ENCODE measurements at places on chromosomes 5 and 9.
A peak's percentile ranks its signal among the peaks of the same experiment; 100 is the strongest.

DNA sequence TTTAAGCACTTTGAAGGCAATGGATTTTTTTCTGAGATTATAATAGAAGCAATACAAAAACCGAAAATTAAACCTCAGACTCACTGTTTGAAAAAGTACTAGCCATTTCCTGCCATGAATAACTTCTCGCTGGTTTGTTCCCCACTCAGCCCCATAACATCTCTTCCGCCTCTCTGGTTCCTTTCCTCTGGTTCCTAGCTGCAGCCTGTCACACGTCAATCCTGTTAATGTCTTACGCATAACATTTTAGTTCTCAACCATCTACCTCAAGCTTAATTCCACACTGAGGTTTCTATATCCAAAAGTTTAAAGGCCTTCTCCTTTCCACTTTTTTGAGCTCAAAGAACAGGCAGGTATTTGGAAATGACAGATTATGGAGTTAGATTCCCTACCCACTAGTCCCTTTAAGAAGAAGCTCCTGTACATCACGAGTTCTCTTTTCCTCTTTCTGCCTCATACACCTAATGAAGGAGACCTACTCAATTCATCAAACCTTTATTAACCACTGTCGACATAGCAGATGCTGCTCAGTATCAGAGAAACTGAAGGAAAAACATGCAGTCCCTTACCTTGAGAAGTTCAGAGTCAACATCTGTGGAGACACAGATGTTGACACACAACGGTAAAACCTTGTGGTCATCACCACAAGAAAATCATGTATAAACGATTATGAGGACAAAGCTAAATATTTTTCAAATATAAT lies 243.0 kb upstream of the PTGER4 start:
- DNase-seq: no peak

DNA sequence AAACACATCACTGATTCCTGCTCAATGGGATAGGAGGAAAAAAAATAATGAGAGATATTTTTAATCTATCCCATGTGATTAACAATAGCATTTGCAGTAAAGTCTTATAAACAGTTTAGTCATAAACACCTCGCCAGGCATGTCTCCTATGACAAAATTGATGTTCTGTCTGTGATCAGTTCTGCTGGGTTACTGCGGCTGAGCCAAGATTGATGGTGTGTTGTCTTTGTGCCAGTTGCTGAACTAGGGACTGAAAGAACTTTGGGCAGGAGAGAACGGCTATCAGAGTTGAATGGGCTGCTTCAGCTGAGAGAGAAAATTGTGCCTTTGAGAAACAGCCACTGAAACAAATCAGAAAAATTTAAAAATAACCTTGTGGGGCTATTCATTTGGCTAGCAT lies 37.3 kb upstream of the MAMDC2 start:
- DNase-seq: no peak

DNA sequence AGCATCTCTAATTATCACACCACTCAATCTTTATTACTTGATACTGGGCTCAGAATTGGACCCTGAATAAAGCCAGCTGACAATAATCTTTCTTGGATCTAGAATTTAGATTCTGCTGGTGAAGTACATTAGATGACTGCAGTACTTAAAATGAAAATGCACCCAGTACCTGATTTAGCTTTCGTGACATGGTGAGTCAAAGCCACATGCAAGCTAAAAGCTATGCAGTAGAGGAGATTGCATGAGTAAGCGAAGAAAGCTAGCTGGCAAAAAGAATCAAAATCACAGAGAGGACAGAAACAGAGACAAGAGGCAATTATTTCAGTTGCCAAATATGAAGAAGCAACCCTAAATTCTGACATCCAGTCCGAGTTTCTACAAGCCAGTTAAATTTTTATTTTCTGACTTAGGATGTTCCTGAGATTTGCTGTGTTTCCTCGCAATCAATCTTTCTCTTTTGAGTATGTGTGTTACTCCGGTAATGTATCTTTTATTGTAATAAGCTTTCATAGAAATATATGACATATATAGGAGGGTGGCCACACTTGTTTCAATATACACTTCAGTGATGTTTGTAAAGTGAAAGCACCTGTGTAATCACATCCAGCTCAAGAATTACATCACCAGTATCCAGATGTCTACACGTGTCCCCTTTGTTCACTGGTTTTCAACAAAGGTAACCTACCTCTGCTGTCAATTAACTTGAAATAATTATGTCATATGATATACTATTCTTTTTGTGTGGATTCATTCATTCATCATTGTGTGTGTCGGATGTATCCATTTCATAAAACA lies 101.7 kb downstream of the CDH18 start:
- peak; percentile 86 for DNase-seq

- peak; percentile 33 for DNase-seq
Measured at GRCh38 chr9:13688990-13689600, 409.6 kb upstream of the MPDZ start.

GRCh38 chr9:113604393-113604792 lies 140.9 kb downstream of the RGS3 start:
- no peak for DNase-seq

GRCh38 chr5:127184851-127185250 lies 105.7 kb upstream of the MEGF10 start:
- DNase-seq: peak; percentile 21

- DNase-seq: no peak
Measured at GRCh38 chr9:106326493-106326892, 536.5 kb upstream of the ZNF462 start.

- DNase-seq: no peak
Measured at GRCh38 chr9:112000743-112001142, 104.1 kb downstream of the UGCG start.

DNA sequence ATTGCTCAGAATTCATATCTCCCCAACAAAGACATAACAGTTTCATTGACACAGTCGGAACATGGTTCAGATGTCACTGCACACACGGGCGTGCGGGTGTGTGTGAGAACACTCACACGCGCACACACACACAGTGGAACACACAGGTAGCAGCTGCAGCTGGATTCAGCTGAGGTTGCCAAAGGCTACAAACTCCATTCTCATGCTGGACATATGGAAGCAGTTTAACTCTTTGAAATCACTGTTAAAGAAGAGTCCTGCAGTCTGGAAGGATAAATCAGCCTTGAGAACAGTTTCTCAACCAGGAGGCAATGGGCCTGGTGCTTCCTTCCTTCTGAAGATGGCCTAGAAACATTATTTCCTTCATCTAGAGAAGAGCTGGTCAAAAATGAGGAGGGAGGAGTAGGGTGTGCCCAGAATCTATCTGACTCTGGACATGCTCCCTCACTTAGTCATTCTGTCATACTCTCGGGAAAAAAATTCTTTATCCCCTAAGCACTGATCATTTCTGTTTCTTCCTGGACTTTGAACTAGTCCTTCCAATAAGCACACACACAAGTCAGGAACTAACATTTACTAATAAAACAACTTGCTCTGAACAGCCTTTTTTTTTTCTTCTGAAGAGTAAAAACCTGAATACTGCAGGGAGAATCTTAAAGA lies 160.6 kb downstream of the ZDHHC21 start:
- DNase-seq: peak; percentile 24

- no peak for DNase-seq
Measured at GRCh38 chr5:51347704-51348103, 35.5 kb upstream of the ISL1 start.

GRCh38 chr5:111225926-111226325 lies 1.7 kb downstream of the CAMK4 start:
- DNase-seq: no peak

GRCh38 chr9:15357050-15357653 lies 50.1 kb upstream of the TTC39B start:
- no peak for DNase-seq

DNA sequence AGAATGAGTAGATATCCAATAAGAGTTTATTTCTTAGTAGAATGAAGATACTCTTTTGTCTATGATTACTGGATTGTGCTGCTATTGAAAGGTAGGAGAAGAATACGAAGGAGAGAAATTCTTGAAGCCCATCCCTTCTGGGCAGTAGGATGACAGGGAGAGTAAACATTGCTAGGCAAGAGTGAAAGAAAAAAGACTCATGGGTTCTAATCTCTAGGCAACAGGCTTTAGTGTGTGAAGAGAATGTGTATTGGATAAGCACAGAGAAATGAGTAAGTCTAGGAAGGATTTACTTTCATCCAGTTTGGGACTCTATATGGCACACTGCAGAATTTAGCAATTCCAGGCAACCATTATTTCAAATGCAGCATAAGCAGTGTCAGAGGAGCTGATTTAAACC lies 216.0 kb downstream of the GABRG2 start:
- DNase-seq: no peak

- no peak for DNase-seq
Measured at GRCh38 chr5:132681983-132682382, 8.2 kb downstream of the IL4 start.

GRCh38 chr5:76953551-76954382 lies 922 bp downstream of the CRHBP start:
- DNase-seq: peak; percentile 30

DNA sequence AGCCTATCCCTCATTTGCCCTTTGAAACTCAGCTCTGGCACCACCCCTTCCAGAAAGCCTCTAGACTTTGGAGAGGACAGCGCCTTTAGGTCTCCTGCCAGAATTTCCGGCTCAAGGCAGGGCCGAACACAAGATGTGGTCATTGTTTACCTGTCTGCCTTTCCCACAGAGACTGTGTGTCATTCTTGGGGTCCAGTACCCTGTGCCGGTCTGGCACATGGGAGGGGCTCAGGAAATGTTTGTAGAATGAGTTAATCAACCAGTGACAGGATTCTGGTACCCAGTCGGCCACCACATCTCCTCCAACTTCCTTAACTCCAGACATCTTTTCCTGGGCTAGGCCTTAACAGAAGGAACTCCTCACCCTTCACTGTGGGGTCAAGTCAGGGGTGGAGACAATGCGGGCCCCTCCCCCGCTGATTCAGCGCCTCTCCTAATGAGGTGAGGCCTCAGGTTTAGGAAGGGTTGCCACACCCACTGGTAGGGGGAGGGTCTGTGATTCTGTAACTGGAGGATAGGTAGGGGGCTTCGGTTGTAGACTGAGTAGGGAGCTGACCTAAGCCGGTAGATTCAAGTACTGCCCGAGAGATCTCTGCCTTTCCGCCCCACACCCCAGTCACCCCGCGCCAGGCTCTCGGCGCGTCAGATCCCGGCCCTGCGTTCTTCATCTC lies 29.3 kb downstream of the PCDH1 start:
- peak; percentile 34 for DNase-seq

DNA sequence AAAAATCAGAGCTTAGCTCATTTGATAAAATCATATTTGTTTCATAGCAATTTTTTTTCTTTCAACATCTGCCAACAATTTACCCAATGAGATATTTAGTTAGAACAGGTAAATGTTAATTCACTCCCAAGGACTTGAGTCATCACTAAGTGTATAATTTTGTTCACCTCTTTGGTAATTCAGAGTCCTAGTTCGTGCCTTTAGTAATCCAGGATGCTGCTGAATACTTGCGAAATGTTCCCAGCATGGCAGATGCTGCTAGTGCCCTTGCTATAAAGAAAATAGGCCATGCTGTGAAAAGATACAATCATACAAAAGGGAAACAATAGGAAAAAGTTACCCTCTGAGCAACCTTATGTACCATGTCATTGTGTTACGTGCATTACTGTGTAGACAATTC lies 210.5 kb downstream of the CSNK1G3 start:
- DNase-seq: peak; percentile 19

- no peak for DNase-seq
Measured at GRCh38 chr5:81631124-81631523, 119.8 kb downstream of the SSBP2 start.

- no peak for DNase-seq
Measured at GRCh38 chr5:40784027-40784653, 14.0 kb downstream of the PRKAA1 start.

All from adipocyte (in vitro differentiated cells).